ENCODE measurements at places on chromosomes 16 and 17.

DNA sequence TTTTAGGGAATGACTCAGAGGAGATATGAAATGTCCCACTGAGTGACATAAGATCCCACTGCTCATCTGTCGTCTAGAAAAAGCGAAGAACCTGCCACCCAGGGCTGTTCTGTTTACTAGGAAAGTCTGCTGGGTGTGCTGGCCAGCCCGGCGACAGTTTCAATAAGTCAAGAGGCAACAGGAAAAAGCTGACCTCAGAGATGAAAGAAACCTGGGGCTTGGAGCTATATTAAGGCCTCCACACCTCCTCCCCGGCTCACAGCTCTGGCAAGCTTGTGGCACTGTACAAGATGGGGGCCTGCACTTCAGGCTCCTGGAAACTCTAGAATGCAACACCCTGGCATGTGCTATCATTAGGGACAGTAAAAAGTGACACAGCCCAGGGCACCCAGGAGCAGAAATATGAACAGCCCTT is 10.6 kb downstream of the ZFHX3 start:
- no peak for DNase-seq

DNA sequence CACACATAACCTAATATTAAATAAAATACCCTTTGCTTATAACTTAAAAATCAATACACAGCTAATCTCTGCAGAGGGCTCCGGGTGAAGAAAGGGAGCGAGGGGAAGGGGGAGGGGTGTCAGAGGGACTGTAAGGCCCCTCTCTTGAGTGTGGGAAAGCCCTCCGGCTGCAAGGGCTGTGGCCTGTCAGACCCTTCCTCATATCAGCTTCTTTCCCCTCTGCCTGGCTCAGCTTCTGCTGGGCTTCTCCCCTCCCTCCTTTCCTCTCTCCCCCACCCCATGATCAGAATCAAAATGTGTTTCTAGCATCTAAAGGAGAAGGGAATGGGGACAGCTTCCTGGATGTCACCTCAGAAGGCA is 4.6 kb upstream of the SCRN2 start:
- DNase-seq = no peak

- no peak for DNase-seq
Observed at GRCh38 chr16:64481497-64481896, 640.4 kb downstream of the CDH11 start.

GRCh38 chr17:81572563-81573168 is 20.5 kb upstream of the FAAP100 start:
- no peak for DNase-seq

DNA sequence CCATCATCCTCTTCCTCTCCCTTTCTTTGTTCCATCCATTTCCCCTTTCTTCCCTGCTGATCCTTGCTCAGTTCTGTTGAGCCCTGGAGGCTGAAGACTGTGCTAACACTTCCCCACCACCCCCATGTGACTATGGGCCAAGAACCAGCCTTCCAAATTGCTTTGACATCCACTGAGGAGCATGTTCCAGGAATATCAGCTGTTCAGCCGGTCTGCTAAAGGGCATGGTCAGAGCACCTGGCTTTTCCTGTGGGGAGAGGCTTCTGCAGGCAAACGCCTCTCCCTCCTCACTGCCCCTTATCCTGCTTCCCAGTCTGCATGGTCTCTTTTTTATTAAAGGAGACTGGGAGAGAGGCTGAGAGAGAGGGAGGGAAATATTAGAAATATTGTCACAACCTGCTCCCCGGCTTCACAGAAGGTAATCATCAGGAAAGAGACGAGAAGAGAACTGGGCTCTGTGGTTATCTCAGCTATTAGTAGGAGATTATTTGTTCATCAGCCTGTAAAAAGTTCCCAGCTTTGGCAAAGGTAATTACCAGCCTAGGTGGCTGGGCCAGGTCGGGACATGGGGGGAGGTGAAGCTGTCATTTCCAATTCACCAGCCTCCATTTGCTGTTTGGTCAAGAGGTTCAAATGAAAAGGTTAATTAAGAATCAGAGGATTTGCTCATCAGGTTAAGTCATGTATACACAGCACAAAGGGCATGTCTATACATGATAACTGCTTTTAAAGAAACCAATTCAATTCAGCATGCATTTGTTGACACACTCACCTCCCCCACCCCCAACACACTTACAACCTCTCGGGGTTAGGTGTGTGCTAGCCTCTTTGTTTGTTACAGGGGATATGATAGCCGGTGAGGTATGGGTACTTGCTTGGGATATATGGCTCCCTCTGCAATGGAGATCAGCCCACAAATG is 83.7 kb upstream of the CRHR1 start:
- no peak for DNase-seq

- no peak for DNase-seq
Observed at GRCh38 chr16:68995011-68995504, 110.4 kb upstream of the HAS3 start.

DNA sequence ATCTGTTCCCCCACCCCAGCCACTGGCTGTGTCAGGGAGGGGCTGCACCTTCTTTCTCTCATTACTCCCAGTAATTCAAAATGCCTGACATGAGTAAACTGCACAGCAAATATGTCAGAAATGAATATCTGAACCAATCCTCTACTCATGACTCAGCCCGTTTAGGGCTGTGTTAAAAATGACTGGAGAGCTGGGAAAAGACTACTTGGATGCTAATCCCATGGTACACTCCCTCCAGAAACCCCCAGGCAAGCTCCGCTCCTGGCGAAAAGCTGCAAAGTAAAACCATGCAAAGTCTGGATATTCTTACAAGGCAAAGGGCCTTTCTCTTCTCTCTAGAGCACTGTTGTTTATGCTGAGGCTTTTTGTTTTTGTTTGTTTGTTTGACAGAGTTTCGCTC is 448.1 kb upstream of the DYNLRB2 start:
- no peak for DNase-seq

DNA sequence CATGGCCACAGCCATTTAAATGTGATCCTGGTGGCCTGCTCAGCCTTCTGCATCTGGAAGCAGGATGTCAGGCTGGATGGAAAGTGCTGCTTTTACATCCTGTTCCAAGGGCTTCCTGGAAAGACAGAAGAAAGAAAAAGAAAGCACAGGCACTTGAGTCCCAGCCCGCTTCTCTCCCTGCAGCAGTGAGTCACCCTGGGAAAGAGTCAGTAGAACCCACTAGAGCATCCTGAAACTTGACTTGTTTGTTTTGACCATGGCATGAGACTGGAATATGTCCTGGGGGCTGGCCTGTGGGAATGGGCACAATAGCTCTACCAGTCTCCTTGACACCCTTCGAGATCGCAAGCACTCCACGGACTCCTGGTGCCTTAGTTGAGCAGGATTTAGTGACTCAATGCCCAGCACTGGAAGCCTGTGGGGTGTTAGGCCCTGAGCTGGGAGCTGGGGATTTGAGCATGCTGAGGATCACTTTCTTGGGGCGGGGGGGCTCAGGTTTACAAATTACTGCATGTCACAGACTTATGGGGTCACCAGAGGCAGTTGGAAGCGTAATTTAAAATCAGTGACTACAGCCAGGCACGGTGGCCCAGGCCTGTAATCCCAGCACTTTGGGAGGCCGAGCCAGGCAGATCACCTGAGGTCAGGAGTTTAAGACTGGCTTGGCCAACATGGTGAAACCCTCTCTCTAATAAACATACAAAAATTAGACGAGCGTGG is 22.1 kb upstream of the GNA13 start:
- DNase-seq = no peak

DNA sequence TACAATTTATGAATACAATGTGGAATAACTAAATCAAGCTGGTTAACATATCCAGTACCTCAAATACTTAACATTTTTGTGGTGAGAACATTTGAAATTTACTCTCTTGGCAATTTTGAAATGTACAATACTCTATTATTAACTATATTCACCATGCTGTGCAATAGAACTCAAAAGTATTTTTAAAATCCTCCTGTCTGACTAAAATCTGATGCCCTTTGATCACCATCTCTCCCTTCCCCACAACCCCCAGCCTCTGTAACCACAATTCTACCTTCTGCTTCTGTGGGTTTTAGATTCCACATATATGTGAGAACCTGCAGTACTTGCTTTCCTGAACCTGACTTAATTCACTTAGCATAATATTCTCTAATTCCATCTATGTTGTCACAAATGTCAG is 71.6 kb upstream of the ALOX12 start:
- DNase-seq = no peak

- no peak for DNase-seq
Observed at GRCh38 chr17:81656835-81657234, 493 bp upstream of the PDE6G start.

DNA sequence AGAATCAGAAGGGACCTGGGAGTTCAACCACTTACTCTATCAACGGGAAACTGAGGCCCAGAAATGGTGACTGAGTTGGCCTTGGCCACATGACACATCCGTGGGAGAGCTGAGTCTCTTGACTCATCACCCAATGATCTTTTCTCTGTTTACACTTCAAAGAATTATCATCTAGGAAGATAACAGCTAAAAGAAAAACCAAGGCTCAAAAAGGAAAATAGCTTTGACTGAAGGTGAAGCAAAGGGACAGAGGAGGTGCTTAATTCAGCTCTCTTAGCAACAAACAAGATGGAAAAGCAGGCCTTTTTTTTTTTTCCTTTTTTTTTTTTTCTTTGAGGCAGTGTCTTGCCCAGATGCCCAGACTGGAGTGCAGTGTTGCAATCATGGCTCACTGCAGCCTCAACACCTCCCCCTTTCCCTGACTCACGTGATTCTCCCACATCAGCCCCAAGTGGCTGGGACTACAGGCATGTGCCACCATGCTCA is 16.7 kb downstream of the ERCC4 start:
- DNase-seq = no peak

GRCh38 chr16:82694239-82694874 is 67.6 kb downstream of the CDH13 start:
- no peak for DNase-seq

DNA sequence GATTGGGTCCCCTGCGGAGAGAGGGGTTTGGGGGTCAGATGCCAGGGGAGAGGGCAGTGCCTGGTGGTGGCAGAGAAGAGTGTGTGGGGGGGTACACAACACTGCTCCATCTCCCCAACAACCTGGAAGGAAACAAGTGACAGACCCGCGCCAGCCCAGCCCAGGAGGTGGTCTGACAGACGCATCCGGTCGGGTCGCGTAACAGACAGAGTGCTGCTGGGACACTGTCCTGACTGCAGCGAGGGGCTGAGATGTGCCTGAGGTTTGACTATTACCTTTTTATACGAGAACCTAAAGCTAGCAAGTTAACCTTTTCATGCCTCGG is 16.2 kb downstream of the UNC13D start:
- no peak for DNase-seq

- DNase-seq = no peak
Observed at GRCh38 chr17:48137656-48138055, 30.1 kb downstream of the SNX11 start.

DNA sequence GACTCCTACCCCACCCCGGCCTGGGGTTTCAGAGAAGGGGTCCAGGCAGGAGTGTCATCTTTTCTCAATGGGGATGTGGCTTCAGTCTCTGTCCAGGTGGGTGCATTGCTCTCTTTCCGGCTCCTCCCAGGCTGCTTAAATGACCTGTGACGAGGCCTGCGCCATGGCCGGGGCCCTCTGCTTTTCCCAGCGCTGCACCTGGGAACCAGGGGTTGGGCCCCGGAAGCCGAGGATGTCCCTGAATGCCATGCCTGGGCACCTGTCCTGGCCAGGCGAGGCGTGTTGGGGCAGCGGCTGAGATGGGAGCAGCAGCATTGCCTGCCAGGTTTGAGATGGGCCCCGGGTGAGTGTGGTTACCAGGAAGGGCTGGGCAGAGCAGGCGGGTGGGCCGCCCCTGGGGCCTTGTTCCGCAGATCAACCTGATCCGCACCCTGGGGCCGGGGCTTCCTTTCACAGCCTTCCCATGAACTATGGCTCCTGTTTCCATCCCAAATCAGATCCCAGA is 147.4 kb downstream of the SEC14L1 start:
- DNase-seq = no peak

GRCh38 chr17:51427323-51427811 is 167.0 kb downstream of the UTP18 start:
- DNase-seq = peak; percentile 28

- no peak for DNase-seq
Observed at GRCh38 chr16:19642501-19642900, 75.5 kb downstream of the KNOP1 start.

- no peak for DNase-seq
Observed at GRCh38 chr17:51238255-51238887, 21.5 kb downstream of the MBTD1 start.

DNA sequence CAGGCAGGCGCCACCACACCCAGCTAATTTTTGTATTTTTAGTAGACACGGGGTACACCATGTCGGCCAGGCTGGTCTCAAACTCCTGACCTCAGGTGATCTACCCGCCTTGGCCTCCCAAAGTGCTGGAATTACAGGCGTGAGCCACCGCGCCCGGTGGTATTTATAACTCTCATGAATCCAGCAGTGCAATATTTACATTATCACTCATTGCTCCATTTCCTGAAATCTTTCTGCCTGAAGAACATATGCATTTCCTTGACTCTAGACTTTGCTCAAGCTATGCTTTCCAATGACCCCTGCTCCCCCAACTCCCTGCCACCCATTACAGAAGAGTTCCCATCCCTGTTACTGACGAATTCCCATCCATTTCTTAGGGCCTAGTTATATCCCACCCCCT is 19.7 kb upstream of the NDUFAB1 start:
- DNase-seq = no peak

GRCh38 chr16:57053206-57053605 is 39.2 kb upstream of the CPNE2 start:
- no peak for DNase-seq

DNA sequence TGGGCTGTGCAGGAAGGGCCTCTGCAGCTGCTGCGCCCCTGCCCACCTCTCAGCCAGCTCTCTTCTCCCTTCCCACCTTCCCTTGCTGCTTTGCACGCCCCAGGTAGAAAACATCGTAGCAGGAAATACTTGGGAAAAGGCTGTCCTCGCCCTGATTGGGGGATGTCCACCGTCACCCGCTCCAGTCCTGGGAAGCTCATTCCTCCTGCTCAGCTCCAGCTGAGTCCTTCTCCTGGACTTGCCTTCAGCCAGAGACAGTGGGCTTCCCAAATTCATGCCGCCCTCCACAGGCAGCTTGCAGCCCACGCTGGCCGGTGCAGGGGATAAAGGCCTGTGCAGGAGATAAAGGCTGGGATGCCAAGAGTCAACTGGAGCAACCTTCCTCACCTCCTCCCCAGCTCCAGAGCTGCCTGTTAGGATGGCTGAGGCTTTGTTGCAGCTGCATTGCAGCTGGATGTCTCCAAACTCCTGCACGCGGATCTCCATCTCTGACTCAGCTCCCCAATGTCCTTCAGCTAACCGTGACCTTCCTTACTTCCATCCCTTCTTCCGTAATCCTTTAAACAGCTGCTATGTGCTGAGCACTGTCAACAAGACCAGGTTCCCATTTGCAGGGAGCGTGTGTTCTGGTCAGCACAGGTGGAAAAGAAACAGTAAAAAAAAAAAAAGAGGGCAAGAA is 402.0 kb upstream of the TNRC6C start:
- no peak for DNase-seq

- no peak for DNase-seq
Observed at GRCh38 chr17:61756561-61756960, 106.8 kb downstream of the BRIP1 start.

GRCh38 chr17:78338486-78339259 is 21.2 kb downstream of the SOCS3 start:
- no peak for DNase-seq

DNA sequence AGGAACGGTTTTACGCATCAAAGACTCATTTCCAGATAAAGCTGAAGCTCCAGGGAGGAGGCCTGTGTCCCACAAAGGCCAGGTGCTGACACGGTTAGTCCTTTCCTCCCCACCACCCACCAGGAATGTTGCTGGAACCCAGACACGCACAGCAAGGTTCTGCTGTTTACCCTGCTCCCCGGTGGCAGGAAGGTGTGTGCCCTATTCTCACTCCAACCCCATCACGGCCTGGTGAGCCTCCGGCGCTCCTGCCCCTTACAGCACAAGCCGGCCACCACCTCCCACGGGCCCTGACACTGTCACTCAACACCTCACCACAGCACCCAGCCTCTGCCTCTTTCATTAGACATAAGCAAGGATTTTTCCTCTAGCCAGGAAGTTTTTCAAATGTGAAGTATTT is 47.8 kb downstream of the ANKRD11 start:
- DNase-seq = no peak

Measured in T-helper 9 cell (primary cell).